Stimulated activated CD4-positive, alpha-beta T cell treated with anti-CD3 and anti-CD28 coated beads, Interleukin-2, amount 100 ng/mL, for 4 hours (primary cell): ENCODE measurements at places on chromosomes 1 and 21.

DNA sequence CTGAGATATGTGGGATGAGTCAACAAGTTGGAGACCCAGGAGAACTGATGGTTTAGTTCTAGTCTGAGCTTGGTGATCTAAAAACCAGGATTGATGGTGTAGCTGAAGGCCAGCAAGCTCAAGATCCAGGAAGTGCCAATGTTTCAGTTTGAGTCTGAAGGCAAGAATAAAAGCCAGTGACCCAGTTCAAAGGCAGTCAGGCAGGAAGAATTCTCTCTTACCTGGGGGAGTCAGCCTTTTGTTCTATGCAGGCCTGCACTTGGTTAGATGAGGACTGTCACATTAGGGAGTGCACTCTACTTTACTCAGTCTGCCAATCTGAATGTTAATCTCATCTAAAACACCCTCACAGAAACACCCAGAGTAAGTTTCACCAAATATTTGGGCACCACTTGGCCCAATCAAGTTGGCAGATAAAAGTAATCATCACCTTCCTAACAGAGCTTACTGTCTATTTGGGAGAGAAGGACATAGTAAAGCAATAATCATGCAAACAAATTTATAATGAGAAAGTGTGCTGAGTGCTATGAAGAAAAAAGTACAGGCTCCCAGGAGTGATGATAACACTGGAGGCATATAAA is 63.4 kb downstream of the TSEN15 start:
- DNase-seq, result no peak

DNA sequence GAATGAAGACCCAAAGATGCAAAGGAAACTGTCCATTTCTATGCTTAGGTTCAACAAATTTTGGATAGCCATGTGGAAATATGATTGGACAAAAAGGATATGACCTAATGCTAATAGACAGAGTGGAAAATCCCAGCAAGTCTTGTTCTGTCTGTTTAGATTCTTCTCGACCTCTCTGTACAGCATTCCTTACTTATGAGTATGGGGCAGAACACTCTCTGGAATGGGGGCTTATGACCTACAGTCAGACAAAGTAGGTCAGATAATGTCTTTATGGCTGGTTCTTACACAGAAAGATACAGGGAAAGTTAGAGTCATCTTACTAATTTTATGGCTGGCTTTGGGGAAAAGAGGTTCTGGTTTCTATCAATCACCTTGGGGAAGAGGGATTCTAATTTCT is 2.8 kb downstream of the GCSAML start:
- DNase-seq, result no peak

- DNase-seq, result no peak
Observed at GRCh38 chr21:27555996-27556395, 589.1 kb upstream of the ADAMTS5 start.

- no peak for DNase-seq
Observed at GRCh38 chr1:236113324-236114032, 28.9 kb upstream of the GPR137B start.

DNA sequence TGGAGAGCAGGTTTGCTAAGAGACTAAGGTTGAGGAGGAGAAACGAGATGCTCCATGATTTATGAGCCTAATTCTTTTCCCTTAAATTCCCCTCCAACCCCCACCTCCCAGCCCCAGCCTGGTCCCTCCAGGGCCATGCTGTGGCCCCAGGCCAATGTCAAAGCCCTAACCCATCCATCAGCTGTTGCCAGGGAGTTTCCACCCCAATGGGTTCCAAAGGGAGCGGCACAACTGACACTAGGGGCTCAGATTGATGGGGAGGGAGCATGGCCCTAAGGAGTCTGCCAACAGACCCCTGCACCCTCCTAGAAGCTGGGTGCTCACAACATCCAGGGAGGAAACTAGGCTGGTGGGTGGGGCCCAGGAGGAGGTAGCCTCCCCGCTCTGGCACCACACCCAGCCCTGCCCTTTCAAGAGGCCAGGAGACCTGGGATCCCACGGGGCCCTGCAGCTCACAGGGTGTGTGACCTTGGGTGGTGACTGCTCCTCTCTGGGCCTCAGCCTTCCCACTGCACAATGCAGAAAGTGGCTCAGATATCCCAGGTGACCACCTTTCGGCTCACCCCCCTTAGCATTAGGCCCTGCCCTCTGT is 12.9 kb downstream of the AHDC1 start:
- no peak for DNase-seq

- DNase-seq, result no peak
Observed at GRCh38 chr1:220243947-220244346, 28.3 kb downstream of the RAB3GAP2 start.

DNA sequence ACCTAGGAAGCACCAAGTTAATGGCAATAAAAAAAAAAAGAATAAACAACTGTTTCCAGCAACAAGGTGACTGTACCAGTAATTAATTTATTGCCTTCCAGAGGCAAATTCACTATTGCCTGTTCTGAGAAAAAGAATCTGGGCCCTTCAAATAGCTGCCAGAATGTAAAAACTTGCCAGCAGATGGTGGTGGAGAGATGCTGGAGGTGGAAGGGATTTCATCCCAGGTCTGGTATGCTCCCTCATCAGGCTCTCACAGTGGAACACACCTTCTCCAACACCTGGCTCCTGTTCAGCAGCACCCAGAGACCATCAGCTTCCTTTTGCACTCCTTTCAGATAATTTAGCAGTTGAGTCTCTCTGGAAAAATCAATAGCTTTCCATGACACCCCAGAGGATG is 792.9 kb upstream of the ADAMTS5 start:
- DNase-seq, result no peak

- DNase-seq, result no peak
Observed at GRCh38 chr1:88973520-88974137, 18.8 kb downstream of the KYAT3 start.

DNA sequence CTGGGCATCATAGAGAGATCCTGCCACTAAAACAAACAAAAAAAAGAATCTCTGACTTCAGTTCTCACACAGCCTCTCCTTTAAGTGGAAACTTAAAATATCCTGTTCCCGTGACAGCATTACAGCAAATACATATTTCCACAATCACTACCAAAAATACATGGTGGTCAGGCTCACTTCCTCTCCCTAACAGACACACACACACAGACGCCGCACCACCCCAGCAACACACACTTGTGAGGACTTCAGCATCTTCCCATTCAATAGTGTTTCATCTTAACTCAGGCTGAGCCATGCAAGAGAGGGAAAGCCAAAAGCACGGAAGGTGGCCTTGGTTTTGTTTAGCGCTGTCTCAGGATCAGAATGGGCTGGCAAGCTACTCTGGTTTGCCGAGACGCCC is 21.9 kb downstream of the KIAA1614 start:
- DNase-seq, result no peak

DNA sequence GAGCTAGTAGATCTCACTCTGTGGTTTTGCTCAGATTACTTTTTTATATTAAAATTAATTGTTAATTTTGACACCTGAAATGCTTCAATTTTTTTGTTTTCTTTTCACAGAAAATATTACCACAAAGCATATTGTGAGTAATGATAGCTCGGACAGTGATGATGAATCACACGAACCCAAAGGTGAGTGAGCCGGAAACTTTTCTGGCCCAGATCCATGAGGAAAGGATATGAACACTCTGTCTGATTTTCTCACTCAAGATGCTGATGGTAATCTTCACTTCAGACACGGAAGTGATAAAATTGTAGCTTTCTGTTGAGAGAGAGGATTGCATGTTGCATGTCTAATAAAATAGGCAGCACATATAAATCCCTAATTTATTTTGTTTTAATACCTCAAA is 121.8 kb downstream of the PLA2G4A start:
- no peak for DNase-seq
